Esophagus (tissue), 2 donors: ENCODE measurements at places on chromosomes 7 and 10. TPM values are rescaled to one million over a fixed set of nuclear protein-coding genes. Genes with fewer than 3 reads are reported as not detected.

Gene LRRC18
- not detected for polyA plus RNA-seq

Gene ENTPD1
- 3.7 TPM for polyA plus RNA-seq

Gene TLX1
- polyA plus RNA-seq: not detected

Gene PSD
- polyA plus RNA-seq: 2.1 TPM

Gene TDRD1
- 0.08 TPM for polyA plus RNA-seq

Gene TMEM273
- polyA plus RNA-seq: 3.8 TPM

Gene PVRIG
- 0.24 TPM for polyA plus RNA-seq

Gene CLDN3
- polyA plus RNA-seq: 0.14 TPM

Gene LAMTOR4
- 138 TPM for polyA plus RNA-seq

Gene VSTM4
- 1.2 TPM for polyA plus RNA-seq

Gene HKDC1
- 0.12 TPM for polyA plus RNA-seq

Gene STEAP2
- polyA plus RNA-seq: 2.1 TPM

Gene CDHR1
- polyA plus RNA-seq: 16.1 TPM

Gene PRPS1L1
- not detected for polyA plus RNA-seq

Gene RAMP3
- 8.5 TPM for polyA plus RNA-seq

Gene CASTOR2
- 3.3 TPM for polyA plus RNA-seq

Gene CLRN3
- polyA plus RNA-seq: not detected

Gene GSAP
- 4.4 TPM for polyA plus RNA-seq

Gene APBB1IP
- 0.75 TPM for polyA plus RNA-seq

Gene PPIA
- polyA plus RNA-seq: 4,319 TPM

Gene TLL2
- 0.08 TPM for polyA plus RNA-seq

Gene CEP41
- polyA plus RNA-seq: 2.5 TPM

Gene FAM25G
- 123 TPM for polyA plus RNA-seq

Gene C10orf143
- 3.7 TPM for polyA plus RNA-seq

Gene PLEKHA1
- polyA plus RNA-seq: 14.8 TPM

Gene C10orf71
- not detected for polyA plus RNA-seq

Gene SPDYE9
- polyA plus RNA-seq: not detected

Gene MLXIPL
- polyA plus RNA-seq: 2.5 TPM

Gene CALHM1
- not detected for polyA plus RNA-seq

Gene SAP25
- 3.3 TPM for polyA plus RNA-seq

Gene TACC2
- polyA plus RNA-seq: 47.8 TPM

Gene PAX2
- not detected for polyA plus RNA-seq

Gene PILRA
- 0.85 TPM for polyA plus RNA-seq

Gene AFAP1L2
- 8.2 TPM for polyA plus RNA-seq

Gene NXPH1
- 0.02 TPM for polyA plus RNA-seq

Gene IL6
- polyA plus RNA-seq: 0.22 TPM

Gene ASAH2
- 0.18 TPM for polyA plus RNA-seq

Gene AGK
- 12.1 TPM for polyA plus RNA-seq

Gene LIPJ
- not detected for polyA plus RNA-seq

Gene EN2
- polyA plus RNA-seq: 0.01 TPM

Gene ZNF92
- polyA plus RNA-seq: 3.3 TPM

Gene NEUROG3
- not detected for polyA plus RNA-seq

Gene BCCIP
- polyA plus RNA-seq: 51.7 TPM

Gene CELF2
- 4.0 TPM for polyA plus RNA-seq

Gene TUBB8
- polyA plus RNA-seq: not detected

Gene TSPAN33
- 1.8 TPM for polyA plus RNA-seq

Gene KLF14
- not detected for polyA plus RNA-seq

Gene HABP2
- not detected for polyA plus RNA-seq

Gene ZNF365
- polyA plus RNA-seq: 14.0 TPM

Gene CPN1
- not detected for polyA plus RNA-seq

Gene FIS1
- polyA plus RNA-seq: 70.0 TPM

Gene PLCE1
- 1.1 TPM for polyA plus RNA-seq
